Naive thymus-derived CD4-positive, alpha-beta T cell (primary cell): ENCODE measurements at places on chromosomes 4 and X. TPM values are rescaled to one million over a fixed set of nuclear protein-coding genes. Genes with fewer than 3 reads are reported as not detected.

LIN54 gene
- 14.4 TPM for total RNA-seq

HTN1 gene
- not detected for total RNA-seq

GASK1B gene
- total RNA-seq: 2.3 TPM

PCGF3 gene
- 32.7 TPM for total RNA-seq

PNMA5 gene
- total RNA-seq: not detected

PCSK1N gene
- 3.5 TPM for total RNA-seq

ATG4A gene
- 7.5 TPM for total RNA-seq

CENPE gene
- total RNA-seq: 1.3 TPM

PPM1K gene
- 70.7 and 72.1 TPM in 2 replicates for total RNA-seq

GAB3 gene
- 10.4 and 14.7 TPM in 2 replicates for total RNA-seq

BRS3 gene
- not detected for total RNA-seq

TNMD gene
- total RNA-seq: not detected

FAAH2 gene
- 12.6 TPM for total RNA-seq

CDKL2 gene
- total RNA-seq: 1.2 TPM

CXCL1 gene
- not detected for total RNA-seq

RRH gene
- total RNA-seq: 0.15 TPM in 1 of 2 replicates, not detected in the other

NLGN4X gene
- total RNA-seq: not detected

IL9R gene
- total RNA-seq: not detected

PSMD10 gene
- 20.4 TPM for total RNA-seq

MAP3K15 gene
- 0.08 and 0.10 TPM in 2 replicates for total RNA-seq

SSX1 gene
- total RNA-seq: not detected

USO1 gene
- 30.4 TPM for total RNA-seq

ELF4 gene
- total RNA-seq: 39.5 and 42.5 TPM in 2 replicates

DMRTC1B gene
- total RNA-seq: 1.7 TPM

EPHA5 gene
- not detected in 2 replicates for total RNA-seq

ANXA3 gene
- total RNA-seq: not detected

PDE6B gene
- 18.0 TPM for total RNA-seq

CFAP47 gene
- not detected for total RNA-seq

IL3RA gene
- not detected for total RNA-seq

PDCL2 gene
- total RNA-seq: not detected in 2 replicates

CENPU gene
- 2.8 TPM for total RNA-seq

STAP1 gene
- 6.1 TPM for total RNA-seq

CXCL6 gene
- not detected in 2 replicates for total RNA-seq

MAGEE1 gene
- 2.7 and 2.9 TPM in 2 replicates for total RNA-seq

LETM1 gene
- total RNA-seq: 29.5 TPM

ZC4H2 gene
- total RNA-seq: 12.9 TPM

BMX gene
- not detected for total RNA-seq

TEC gene
- 5.8 TPM for total RNA-seq
